ENCODE measurements at places on chromosomes 6 and 20. TPM values are rescaled to one million over a fixed set of nuclear protein-coding genes. Genes with fewer than 3 reads are reported as not detected.

The CALHM4 gene
- not detected for polyA plus RNA-seq

The ECT2L gene
- polyA plus RNA-seq: not detected

The NRM gene
- 14.6 TPM for polyA plus RNA-seq

The TUBB1 gene
- not detected for polyA plus RNA-seq

The CDK19 gene
- 21.4 TPM for polyA plus RNA-seq

GRCh38 chr6:19839788-19840187 is 2.6 kb downstream of the ID4 start:
- DNase-seq: no peak

DNA sequence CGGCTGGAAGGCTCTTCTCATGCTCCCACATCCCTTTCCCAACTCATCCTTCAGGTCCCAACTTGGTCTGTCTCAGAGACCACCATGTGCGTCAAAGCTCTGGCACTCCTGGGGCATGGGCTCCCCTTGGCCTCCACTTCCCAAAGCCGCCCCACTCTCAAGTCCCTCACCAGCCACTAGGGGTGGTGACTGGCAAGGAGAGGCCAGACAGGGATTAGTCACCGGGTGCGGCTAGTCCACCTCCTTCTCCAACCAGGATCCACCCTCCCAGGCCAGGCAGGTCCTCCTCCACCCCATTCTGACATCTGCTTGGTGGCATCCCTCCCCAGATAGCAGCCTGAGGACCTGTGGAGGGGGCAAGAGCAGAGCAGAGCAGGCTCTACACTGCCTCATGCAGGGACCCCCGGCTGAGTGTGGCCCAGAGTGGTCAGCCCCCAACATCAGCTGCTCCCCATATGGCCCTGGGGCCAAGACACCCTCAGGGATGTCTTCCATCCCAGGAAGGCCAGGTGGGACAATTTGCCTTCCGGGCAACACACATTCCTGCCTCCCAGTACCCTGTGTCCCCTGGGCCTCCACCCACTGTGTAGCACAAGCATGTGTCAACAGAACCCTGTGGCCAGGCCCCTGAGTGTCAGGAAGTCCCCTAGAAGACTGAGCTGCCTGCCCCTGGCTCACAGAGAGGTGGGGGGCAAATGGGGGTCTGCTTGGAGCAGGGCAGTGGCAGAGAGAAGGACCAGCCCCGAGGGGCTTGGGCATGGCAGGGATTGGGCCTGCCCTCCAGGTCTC is 29.2 kb downstream of the YTHDF1 start:
- DNase-seq: no peak

GRCh38 chr6:154343473-154344308 is 12.9 kb downstream of the IPCEF1 start:
- DNase-seq: no peak

GRCh38 chr6:20402092-20402341 is 338 bp downstream of the E2F3 start:
- DNase-seq: no peak

DNA sequence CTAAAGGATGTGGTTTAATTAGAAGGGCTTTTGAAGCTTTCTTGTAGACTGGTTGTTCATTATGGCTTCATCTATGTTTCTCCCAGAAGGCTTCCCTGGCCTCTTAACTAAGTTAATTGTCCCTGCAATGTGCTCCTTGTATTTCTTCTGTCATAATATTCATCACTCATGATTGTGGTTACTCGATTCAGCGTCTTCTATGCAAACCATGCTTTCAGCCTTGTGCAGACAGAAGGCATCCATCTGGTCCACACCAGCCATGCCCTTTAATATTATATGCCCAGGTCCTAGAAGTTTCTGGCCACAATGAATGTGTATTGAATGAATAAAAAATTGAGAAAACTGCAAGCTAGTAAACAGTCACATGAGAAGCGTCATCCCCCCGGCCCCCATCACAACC is 163.2 kb downstream of the KHDC1L start:
- no peak for DNase-seq

DNA sequence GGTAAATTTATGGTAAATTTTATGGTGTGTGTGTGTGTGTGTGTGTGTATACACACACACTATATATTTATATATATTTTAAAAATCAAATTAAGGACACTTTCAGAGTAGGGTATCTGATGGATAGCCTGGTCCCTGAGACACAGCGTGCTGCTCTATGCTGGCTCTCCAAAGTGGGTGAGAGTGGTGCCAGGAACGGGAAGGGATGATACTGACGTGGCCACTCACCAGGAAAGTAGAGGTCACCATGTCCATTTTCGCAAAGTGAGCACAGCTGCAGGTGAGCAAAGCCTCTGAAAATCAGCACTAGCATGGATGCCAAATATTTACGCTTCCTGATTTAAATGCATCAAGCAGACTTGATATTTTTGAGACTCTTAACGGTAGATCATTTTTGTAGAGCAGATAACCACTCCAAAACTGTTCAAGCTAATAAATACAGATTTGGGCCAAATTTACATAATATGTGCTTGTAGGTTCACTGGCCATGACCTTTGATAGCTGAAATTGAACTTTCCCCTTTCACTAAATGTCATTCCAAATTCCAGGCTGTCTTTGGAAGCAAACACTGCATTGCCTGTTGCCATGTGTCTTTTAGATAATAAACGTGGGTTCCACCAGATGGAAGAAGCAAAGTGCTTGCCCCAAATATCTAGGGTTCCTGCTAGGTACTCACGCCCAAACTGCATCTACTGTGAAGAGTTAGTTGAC is 116.6 kb downstream of the ATXN1 start:
- DNase-seq: no peak

DNA sequence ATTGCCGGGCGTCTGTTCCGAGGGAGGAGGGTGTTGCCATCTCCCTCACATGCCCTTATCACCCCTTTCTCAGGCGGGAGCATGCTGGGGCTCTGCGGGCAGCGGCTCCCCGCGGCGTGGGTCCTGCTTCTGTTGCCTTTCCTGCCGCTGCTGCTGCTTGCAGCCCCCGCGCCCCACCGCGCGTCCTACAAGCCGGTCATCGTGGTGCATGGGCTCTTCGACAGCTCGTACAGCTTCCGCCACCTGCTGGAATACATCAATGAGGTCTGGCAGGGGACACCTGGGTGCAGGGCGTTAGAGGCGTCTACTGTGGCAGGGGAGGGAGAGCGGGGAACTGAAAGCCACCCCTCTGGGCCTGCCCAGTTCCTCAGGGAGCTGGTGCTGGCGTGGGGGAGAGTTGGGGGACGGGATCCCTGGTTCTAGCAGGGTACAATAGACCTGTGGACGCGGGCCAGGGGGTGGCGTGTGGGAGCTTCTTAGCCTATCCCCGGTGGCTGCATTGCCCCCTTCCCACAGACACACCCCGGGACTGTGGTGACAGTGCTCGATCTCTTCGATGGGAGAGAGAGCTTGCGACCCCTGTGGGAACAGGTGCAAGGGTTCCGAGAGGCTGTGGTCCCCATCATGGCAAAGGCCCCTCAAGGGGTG is 697 bp downstream of the PPT2 start:
- DNase-seq: no peak

GRCh38 chr6:125984311-125984710 is 2.0 kb upstream of the TRMT11 start:
- no peak for DNase-seq

DNA sequence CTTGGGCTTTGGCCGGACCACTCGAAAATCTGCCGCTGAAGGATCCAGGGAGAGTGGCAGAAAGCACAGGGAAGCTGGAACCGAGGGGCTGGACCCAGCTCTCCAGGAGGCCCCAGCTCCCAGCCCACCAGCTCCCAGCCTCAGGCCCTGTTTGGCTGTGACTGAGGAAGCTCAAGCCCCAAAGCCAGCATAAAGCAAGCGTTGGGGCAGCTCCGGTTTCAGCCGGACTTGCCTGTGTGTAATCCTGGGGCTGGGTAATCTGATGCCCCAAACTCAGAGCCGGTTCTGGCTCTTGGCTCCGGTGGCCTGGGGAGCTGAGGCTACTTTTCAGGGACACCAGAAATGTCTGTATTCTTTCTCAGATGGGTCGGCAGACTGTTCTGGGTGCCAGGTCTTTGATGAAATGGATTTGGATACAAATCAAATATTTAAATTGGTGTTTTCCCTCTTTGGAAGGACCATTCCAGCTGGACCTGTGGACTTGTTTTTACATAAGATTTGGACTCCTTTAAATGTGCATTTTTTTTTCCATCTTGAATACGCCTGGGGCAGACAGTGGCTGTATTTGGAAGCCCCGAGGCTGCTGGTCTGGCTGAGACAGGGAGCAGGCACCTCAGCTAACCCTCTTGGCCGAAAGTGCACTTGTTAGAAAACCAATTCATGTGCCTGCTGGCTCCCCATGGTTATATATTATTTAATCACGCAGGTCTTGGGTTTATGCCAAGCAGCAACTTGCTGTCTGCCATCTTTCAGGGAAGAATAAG is 29.7 kb downstream of the RPP40 start:
- DNase-seq: peak; percentile 37

DNA sequence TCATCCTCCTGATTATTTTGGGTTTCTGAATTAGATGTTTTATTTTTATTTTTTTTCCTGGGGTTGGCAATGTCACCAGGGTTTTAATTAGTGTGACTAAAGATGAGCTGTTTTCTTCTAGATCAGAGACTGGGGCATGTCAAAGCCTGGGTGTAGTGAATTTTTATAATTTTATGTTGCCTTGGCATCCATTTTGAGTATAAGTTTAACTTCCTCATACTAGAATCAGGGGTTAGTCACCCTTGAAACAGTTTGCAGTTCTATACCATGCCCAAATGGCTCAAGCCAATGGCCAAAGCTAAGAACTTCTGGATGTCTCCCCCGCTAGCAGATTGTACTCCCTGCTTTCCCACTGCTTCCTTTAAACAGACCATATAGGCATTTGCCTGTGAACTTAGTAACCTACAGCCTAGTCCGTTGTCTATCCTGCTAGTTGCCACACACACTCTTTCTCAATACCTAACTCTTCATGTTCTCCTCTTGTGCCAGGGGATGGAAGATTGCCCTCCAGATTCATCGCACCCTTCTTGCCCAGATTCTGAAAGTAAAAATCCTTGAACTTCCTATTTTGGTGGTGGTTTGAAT is 54.5 kb downstream of the KIAA0408 start:
- no peak for DNase-seq

DNA sequence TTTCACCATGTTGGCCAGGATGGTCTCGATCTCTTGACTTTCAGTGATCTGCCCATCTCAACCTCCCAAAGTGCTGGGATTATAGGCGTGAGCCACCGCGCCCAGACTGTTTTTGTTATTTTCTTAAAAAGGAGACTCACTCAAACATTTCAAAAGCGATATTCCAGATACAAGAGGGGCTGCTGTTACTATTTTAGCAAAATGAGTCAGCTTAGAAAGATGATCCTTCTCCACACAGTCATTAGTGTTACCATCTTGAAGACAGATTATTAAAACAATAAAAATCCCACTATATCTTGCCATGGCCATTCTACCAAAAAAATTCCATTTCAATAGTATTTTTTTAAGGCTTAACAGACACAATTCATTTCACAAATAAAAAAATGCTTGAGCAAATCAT is 102.8 kb downstream of the PREP start:
- DNase-seq: no peak

DNA sequence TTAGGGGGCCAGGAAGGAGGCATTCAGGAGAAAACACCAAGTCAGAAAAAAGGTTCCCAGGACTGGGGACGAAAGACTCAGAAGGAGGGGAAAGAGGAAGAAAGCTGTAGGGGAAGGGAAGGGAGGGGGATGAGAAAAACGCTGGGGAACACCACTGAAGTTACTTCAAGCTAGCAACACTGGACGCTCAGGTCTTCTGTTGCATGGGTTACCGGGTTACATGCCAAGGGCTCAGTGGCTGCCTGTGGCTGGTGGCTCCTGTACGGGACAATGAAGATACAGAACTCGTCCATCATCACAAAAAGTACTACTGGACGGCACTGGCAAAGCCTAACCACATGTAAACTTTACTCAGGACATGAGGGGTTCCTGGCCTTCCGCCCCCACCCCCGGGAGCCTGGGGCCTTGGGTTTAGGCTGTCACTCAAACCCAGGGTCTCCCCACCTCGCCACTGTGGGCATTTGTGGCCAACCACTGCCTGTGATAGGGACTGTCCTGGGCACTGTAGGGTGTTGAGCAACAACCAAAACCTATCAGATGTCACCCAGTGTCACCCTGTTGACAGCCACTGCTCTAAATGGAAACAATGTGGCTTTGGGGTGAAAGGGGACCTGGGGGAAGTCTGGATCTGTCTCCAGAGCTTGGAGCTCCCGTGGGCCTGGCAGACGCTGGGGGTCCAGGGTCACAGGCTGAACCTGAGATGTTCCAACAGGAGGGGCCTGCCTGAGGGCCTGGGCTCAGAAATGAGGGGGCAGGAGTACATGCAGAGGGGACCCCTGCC is 40.3 kb upstream of the CD93 start:
- DNase-seq: no peak

GRCh38 chr6:6826095-6826901 is 237.8 kb downstream of the LY86 start:
- no peak for DNase-seq

DNA sequence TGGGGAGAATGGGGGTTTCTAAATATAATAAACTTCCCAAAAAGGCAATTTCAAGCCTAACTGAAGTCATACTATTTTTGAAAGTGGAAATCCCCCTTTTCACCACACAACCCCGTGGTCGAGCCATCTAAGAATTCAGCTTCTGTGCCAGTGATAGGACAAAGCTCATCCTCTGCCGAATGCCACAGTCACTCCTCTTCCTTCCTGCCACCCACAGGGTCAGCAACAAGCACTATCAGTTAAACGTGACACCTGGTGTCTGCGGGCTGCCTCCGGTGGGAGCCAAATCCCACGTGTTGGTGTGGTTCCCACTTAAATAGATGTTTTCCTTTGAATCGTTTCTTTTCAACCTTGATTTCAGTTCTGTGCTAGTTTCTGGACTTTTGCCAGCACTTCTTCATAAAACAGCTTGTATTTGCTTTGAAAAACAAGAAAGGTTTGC is 60.7 kb downstream of the TNFAIP3 start:
- no peak for DNase-seq

- no peak for DNase-seq
Observed at GRCh38 chr6:100152201-100152600, 158.2 kb upstream of the MCHR2 start.

DNA sequence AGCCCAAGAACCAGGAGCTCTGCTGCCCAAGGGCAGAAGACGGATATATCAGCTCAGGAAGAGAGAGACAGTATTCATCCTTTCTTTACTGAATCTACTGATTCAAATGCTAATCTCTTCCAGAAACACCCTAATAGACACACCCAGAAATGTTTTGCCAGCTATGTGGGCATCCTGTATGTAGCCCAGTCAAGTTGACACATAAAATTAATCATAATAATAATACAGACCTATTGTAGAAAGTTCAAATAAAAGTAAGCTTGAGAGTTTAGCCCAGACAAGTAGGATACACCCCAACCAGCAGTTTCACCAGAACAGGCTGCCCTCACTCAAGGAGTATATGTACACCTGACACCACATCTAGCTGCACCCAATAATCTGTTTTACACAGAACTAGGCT is 73.9 kb upstream of the VGLL2 start:
- DNase-seq: no peak

DNA sequence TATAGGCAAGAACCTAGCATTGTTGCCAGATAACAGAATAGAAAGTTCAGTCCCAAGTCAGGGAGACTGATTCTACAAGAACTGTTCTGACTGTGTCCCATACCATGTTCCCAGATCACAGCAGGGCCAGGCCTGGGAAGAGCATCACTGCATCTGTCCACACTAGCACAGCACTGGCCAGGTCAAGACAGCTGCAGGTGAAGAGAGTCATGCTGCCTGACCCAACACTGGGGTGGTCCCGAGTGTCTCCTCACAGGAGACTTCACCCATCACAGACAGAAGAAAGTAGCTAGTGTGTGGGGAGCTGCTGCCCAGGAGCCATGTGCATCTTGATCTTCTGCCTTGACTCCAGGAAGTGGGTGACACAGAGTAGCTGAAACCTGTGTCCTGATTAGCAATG is 1.3 kb upstream of the CST9L start:
- no peak for DNase-seq
